Urinary bladder (tissue), 4 donors: ENCODE measurements at places on chromosomes 16 and 17.

DNA sequence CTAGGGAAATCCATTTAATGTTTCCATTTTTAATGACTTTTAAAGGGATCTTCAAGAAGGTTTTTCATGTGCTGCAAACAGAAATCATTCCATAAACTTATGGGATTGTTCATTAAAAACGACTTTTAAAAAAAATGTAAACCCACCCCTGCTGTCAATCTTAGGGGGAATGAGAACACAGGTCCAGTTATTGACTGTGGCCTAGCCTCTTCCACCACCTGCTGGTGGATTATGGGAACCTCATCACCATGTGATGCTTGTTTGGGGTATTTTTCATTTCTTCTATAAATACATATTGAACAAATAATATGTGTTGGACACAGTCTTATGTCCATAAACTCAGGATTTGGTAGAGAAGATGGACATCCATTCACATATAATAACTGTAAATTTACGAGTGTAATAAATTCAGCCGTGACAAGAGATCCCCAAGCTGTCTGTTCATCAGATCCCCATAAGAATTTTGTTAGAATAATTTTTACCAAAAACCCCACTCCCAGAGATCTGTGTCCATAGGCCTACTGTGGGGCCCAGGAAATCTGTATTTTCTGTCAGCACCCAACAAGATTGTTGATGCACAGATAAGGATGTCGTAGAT, 42.0 kb upstream of the TMC5 start:
- DNase-seq = no peak

- no peak for DNase-seq
These were observed 1.3 kb downstream of the RILP start for GRCh38 chr17:1648173-1648962.

DNA sequence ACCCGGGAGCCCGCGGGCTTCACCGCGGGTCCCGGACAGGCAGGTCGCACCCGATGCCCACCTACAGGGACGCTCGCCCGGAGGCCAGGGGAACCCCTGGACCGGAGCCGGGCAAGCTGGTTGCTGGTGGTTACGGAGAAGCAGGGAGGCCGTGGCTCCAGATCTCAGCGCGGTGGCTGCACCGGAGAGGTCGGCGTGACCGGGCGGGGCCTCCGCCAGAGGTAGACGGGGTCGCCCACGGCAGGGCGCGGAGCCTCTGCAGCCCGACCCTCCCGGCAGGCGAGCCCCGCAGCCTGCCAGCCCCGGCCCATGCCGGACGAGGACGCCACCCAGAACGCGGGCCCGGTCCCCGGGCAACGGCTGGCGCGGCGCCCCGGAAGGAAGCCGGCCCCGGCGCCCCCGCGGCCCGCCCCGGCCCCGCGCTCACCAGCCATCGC, 341 bp downstream of the PCYT2 start:
- no peak for DNase-seq

DNA sequence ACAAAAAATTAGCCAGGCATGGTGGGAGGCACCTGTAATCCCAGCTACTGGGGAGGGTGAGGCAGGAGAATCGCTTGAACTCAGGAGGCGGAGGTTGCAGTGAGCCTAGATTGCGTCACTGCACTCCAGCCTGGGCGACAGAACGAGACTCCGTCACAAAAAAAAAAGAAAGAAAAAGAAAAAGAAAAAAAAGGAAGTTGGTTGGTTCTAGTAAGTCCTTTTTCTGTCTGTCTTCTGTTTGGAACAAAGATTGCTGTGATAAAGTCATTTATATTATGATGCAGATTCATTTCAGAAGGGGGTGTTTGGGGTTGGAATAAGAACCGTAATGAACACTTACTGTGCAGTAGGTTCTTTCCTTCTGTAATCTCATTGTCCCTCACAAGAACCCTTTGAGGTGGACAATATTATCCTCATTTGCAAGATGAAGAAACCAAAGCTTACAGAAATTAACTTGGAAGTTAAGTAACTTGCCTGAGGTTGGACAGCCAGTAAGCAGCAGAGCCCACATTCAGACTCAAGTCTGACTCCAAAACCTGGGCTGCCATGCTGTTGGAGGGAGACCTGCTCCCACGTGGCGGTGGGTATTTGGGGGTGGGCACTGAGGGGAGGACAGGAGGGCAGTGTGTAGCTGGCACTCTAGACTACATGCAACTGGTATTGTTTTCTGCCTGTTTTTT, 10.3 kb downstream of the MINK1 start:
- DNase-seq = no peak

DNA sequence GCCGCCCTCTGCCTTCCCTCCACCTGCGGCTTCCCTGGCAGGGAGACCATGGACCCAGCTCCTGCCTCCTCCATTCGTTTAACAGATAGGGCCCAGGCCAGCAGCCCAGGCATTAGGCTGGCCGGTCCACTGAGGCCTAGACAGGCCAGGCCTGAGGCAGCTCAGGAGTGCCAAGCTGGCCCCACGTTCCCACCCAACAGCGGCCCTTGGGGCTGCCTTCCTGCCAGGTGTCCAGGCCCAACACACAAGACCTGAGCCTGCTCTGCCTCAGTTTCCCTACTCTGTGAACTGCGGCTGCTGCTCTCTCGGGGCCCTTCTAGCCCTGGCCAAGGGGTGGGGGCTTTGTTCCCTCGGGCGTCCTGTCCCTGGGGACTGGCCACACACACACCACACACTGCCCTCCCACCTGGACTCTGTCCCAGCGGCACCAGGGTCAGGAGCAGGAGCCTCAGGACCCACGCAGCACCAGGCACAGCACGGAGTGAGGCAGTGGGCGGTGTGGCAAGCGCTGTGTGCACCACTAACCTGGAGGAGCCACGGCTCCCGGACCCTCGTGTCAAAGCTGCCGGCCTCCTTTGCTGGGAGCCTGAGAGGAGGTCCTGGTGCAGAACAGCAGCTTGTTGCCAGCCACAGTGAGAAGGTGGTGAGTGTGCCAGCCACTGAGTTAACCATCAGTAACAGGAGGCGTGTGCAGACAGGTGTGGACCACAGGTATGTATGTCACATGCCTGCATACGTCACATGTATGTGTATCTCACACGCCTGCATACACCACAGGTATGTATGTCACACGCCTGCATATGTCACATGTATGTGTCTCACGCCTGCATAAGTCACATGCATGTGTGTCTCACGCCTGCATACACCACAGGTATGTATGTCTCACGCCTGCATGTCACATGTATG, 14.6 kb upstream of the CDH15 start:
- no peak for DNase-seq

- no peak for DNase-seq
These were observed 38.2 kb upstream of the GSE1 start for GRCh38 chr16:85574672-85575475.

GRCh38 chr16:56907401-56907800, 24.5 kb upstream of the HERPUD1 start:
- no peak for DNase-seq

- DNase-seq = no peak
These were observed 29.7 kb downstream of the FAM222B start for GRCh38 chr17:28812748-28813377.
